ENCODE measurements at places on chromosomes 11 and 22.
A peak's percentile ranks its signal among the peaks of the same experiment; 100 is the strongest.

DNA sequence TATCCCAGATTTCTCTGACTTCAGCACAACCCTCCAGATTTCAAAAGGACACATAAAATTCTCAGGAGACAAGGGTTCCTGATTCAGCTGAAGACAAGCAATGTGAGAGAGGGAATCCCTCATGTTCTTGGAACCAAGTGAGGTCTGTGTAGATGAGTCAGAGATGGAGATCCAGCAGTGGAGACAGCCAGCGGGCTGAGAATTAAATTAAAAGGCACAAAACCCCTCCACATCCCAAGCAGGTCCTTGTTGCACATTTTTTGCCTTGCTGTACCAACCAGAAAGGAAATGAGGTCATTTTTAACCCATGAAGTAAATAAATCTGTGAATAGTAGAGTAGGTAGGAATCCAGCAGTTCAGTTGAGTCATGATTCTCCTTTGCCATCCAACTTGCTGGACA, 9.7 kb downstream of the MTNR1B start:
- no peak for DNase-seq

DNA sequence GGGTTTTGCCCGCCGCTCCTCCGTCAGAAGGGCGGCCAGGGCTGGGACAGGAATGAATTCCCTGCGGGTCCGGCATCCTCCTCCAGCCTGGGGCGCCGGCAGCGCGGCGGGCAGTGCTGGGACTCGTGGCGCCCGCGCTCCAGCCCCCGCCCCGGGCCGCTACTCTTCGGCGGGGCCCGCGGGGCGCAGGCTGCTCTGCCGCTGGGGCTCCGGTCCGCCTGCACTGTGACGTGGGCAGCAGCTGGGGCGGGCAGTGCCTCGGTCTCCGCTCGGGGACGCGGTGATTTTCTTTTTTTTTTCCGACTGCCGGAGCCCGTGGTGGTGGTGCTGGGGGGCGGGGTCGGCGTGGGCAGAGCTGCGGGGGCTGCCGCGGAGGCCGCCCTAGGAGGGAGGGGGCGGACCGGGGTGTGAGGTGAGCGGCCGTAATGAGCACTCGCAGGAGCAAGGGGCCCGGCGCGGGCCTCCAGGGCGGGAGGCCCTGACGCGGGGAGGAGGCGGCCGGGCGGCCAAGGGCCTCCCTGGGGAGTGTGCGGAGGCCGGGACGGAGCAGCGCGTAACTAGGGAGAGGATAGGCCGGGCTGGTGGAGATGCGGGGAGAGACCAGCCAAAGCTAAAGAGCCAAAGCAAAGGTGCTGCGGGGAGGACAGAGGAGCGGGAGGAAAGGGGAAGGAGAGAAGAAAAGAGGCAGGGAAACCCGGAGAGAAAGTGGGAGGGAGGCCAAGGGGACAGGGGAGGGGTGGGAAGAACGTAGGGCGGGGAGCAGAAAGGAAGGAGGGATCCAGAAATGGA, 73.3 kb upstream of the ZBED5 start:
- DNase-seq: peak; percentile 72

DNA sequence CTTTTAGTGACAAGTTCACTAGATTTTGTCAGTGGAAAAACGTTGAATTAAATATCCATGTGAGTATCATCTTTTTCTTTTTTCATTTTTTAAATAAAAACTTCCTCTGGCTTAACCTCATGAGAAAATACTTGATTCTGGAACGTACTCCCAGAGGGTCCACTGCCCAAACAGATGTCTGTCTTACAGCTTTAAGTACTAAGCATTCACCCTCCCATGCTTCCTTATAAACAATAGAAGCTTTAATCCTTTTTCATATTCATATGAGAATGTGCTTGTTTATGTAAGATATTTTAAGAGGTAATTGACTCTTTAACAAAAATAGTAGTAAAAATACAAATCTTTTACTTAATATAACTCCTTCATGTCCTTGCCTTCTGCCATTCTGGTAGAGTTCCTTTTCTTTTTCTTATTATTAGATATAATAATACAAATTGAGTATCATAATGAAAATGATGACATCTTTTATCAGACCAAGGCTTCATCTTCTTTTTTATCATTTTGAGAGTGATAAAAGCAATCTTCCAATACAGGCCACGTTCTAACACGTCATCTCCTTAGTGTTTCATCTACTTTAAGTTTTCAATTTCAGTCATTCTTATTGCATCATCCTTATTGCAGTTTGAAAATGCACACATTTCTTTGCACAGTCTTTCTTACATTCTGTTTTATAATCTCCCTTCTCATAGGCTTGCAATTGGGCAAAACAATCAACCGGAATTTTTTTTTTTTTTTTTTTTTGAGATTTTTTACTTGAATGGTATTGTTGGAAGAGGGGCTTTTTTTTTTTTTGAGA, 69.5 kb upstream of the MYO18B start:
- no peak for DNase-seq

- no peak for DNase-seq
Observed at GRCh38 chr11:61922539-61922938, 5.2 kb upstream of the RAB3IL1 start.

GRCh38 chr11:119796363-119797060, 67.5 kb upstream of the NECTIN1 start:
- no peak for DNase-seq

Measured in occipital lobe (tissue), 3 donors.